ENCODE measurements at places on chromosomes 12 and 14.

DNA sequence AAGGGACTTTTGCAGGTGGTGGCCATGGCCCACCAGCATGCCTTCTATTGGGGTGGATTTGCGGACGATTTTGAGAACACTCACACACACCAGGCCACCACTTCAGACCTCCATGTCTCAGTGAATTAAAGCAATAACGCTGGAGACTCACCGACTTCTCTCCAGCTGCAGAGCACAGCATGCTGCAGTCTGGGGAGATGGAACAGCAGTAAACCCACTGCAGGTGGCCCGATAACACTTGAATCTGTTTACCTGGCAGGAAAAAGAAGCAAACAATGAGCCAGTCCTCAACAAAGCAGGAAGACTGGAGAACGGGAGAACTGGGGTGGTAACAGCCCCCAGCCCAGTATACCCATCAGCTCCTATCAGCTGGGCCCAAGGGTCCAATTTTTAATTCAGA is 21.6 kb downstream of the RFC5 start:
- DNase-seq = no peak

DNA sequence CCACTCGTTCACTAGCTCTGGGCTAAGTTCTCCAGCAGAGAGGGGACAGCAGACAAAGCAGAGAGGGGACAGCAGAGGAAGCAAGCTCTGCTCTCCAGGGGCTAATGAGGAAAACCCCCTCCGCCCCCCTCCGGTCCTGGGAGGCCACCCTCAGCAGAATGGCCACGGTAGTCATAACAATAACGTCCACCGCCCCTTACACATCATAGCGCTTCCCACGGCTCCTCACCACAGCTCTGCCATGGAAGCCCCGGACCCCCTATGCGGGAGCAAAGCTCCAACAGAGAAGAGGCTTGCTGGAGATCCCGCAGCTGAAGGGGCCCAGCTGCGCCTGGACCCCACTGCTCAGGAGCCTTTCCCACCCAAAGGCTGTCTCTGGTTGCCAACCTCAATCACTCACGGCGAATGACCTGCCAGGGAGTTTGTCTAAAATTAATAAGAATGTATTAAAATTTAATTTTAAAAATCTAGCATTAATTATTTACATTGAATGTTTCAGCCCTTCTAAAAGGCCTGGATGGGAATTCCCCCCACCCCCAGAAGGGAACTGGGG is 17.4 kb downstream of the BEGAIN start:
- no peak for DNase-seq

DNA sequence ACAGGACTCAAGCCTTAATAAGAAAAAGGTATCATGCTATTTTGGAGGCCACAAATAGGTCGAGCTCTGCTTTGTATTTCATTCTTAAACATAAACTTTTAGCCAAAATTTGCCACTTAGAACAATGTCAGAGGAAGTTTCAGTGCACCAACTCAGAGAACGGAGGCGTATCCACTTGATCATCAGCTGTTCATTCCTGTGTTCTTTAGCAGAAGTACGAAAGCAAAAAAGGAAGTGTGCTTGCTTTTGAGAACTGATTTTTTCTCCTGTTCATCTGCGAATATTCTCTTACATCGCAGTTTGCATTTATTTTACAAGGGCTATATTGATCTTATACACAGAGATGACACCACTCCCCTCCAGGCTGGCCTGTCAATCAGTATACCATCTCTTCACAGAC is 188.6 kb upstream of the SOX5 start:
- DNase-seq = no peak

DNA sequence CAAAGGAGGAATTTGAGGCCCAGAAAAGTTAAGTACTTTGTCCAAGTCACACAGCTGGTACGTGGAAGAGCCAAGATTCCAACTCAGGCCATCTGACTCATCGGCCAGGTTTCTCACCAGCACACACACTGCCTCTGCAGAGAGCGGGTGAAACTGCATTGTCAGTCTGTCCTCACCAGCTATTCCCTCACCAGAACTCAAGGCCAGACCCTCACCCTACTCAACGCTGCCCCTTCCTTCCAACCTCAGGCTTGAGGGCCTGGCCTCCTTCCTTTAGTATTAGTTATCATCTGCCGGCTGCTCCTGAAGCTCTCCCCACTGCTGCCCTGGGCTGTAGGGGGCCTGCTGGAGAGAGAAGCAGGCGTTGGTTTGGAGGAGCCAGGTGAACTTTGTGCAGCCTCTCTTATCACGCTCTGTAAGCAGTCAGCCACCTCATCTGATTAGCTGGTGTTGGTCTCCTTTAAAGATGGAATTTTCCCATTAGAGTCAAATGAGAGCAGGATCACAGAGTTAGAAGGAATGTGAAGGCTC is 16.6 kb upstream of the PLEK2 start:
- no peak for DNase-seq

DNA sequence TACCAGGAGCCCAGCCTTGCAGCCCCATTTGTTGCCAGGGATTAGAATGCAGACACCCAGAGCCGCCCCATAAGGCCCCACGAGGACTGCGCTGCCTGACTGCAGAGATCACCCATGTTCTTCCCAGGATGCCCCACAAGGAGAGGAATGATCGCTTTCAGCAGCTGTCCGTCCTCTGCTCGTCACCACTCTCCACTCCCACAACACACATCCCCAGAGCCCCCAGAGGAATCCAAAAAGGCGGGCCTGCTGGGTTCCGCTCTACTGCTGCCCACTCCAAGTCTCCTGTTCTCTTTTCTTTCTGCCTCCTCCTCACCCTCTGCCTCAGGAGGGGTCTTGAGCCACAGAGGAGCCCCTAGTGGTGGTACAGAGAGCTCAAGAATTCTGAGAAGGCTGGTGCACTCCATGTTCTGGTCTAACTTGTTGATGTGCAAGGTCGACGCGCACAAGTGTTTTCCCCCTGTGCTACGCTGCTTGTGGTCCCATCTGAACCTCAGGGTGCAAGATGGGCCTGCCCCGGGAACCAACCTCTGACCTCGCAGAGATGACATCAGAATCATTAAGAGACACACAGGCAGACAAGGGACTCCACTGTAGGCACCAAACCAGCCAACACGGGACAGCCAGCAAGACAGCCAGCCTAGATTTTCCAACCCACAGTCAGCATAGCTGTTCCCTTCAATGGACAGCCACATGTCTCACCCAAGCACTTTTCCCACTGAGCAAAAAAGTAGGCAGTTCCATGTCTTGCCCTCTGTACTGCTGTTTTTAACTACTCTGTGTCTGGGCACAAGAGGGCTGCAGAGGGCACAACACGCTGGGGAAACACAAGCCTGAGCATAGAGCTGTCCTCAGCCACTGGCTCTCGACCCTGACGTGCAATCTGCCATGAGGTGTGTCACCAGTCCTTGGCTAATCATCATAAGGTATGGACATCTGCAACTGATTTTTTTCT is 29.9 kb downstream of the PXN start:
- no peak for DNase-seq

GRCh38 chr12:122031342-122032216 is 9.9 kb downstream of the BCL7A start:
- DNase-seq = peak; percentile 76

DNA sequence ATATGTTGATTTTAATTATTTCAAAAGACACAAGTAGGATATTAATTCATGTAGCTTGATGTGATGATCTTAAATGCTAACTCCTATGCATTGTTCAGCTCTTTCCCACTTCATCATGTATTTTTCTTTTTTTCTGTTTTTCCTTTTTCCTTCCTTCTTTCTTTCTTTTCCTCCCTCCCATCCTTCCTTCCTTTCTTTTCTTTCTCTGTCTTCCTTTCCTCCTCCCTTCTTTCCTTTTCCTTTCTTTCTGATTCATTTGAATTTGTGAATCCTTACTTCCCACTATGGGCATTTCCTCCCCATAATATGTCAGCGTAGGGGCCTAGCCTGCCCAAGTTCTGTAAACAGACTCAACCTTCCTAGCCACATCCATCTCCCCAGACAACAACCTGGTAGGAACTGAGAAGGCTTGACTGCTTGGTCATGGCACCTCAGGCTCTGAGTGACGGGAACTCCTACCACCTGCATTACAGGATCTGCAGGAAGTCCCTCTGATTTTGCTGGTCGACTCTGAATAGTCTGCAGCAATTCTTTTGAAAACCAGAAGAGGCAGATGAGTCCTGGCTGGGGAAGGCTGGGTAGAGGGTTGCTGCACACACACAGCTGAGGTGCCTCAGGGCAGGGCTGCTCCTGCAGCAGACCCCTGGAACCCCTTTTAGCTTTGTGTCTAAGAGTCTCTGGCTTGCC is 33.4 kb upstream of the BHLHE41 start:
- DNase-seq = peak; percentile 11

- DNase-seq = peak; percentile 41
Measured at GRCh38 chr12:67943141-67943892, 45.9 kb upstream of the IFNG-AS1 start.

DNA sequence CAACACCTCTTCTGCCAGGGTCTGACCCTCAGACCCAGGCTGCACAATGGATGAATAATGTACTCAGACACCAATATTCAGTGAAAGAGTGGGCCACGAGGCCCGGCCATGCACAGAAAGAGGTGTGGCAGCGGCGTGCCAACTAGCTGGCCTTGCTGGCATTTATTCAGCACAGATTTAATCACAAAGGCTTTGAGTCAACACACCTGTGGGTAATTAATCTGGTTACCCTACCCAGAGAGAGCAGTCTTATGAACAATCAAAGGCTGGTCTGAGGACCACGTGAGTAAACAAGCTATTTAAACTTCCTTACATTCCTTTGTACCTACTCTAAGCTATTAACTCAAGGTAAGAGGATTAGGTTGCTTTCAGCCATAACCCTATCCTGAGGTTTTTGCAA is 324.8 kb downstream of the C12orf50 start:
- no peak for DNase-seq

DNA sequence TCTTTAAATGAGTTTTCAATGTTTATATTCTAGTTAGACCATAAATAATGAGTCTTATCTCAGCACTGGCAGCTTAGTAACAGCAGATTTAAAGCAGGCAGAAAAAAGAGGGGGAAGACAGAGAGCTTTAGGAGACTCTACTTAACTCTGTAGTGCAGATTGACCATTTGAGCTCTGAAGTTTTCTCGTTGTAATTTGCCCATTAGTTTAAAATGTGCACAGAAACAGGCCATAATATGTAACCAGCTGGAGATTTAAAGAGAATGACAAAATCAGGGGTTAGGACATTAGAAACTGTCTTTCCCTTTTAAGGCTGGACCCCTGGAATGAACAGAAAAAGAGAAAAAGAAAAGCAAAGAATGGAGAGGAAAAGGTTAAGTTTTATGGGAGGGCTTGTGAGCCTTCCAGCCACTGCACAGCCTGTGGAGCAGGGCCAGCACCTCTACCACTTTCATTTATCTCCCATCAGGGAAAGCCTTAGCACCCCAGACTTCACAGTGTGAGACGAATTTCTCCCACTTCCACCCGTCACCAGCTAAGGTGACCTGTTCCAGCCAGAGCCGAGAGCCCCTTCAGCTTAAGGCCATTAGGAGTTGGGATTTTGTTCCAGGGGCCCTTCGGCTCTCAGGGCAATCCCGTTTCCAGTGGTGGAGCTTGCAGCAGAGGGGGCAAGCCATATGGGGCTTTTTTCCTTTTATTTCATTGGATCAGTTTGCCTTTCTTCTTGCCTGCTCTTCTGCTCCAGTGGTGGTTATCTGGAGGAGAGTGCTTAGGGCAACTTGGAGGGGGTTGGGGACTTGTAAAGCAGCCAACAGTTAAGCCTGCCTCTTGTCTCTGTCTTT is 8.0 kb downstream of the IL22 start:
- no peak for DNase-seq

Data from GM13976 (cell line).